ENCODE measurements at places on chromosomes 3 and 15.

- peak; percentile 27 for DNase-seq
These were observed 506 bp downstream of the RAD51 start for GRCh38 chr15:40695469-40695890.

DNA sequence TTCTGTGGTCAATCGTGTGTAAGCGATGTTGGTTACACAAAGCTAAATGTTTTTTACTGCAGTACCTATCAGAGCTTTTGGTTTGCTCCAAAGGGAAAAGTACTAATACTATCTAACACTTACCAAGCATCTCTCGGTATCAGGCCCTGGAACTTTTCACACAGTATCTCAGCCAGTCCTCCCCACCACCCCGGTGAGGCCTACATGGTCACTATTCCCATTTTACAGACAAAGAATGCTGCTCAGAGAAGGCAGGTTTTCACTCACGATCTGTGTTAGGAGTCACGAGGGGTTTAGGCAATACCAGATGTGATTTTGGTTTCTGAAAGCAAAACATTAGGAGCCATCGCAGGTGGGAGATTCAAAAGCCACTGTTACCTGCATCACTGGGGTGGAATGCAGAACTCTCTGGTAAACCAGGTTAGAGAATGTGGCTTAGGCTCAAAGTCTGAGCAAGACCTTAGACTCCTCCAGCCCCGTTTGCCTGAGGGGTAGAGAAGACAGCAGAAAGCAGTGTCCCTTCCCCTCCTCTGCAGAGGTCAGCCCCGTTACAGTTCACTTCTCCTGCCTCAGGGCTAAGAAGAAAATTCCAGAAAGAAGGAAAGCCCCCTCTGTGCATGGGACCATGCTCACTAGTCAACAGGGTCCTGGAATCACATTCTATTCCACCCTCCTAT is 57.2 kb downstream of the XXYLT1 start:
- DNase-seq: no peak

- no peak for DNase-seq
These were observed 22.7 kb downstream of the GADL1 start for GRCh38 chr3:30871720-30872119.

GRCh38 chr3:9901967-9902366 is 681 bp upstream of the IL17RE start:
- DNase-seq: no peak

DNA sequence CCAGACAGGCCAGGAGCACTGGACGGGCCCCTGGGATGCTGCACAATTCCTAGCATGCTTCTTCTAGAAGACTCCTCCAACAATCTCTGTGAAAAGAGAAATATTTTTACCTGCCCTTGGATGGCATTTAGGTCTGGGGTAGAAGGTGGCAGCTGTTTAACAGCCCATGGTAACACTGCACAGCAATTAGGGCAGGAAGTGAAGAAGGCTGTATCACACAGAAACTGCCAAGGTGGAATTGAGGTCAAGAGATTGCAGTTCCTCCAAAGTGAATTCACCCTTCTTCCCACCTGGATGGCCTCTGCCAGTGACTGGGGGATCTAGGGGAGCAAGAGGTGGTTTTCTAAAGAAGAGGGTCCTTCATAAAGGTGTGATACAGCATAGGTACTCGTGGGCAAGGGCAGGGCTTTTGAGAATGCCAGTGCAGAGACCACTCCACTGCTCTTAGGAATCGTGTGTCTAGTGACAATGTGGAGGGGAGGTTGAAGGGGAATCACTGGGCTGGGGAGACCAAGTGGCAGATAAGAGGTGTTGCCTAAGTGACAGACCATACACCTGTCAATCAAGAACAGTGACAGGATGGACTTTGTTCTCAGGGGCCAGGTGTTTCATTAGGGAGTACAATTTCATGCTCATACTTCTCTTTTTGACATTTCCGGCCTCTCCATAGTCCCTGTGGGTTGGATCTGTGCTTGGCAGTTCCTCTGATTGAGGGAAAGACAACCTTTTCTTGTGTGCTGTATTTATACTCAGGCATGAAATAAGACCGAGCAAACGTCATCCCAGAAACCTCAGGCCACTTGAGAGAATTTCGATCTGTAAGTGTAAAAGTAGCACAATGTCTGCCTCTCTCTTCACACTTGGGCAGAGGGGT is 83.5 kb upstream of the BCL6 start:
- no peak for DNase-seq

DNA sequence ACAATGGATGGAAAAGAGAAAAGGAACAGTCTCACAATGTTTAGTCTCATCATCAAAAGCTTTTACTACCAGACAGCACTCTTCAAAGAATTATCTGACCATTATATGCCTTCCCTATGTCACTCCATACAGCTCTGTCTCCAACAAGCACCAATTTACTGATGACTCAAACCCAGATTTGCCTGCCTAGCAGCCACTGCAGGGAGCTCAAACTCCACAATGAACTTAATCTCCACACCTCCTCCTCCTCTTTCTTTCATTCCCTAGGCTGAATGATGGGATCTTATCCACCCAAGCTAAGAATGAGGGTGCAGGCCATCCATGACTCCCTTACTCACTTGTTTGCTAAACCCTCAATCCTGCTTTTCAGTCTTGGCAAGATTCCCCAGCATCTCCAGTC is 45.5 kb downstream of the NBEAL2 start:
- no peak for DNase-seq

DNA sequence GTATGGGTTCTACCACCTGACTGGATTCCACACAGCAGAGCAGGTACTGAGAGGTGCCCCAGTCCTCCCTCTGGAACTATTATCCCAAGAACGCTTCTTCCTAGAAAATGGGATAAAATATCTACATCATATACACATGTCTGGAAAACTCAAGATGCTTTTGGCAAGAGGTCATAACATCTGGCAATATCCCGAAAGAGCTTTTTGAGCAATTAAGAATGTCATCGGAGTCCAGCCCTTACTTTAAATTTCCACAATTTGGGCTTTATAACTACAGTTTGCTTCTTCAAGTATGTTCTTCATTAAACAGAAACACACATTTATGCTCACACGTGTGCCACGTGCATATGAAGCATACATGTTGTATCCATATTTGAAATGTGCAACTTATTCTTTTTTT is 365.9 kb upstream of the THBS1 start:
- DNase-seq: no peak

GRCh38 chr3:135513106-135514059 is 452.1 kb upstream of the PPP2R3A start:
- peak; percentile 24 for DNase-seq

- no peak for DNase-seq
These were observed 561 bp upstream of the OSTN start for GRCh38 chr3:191198480-191198879.

DNA sequence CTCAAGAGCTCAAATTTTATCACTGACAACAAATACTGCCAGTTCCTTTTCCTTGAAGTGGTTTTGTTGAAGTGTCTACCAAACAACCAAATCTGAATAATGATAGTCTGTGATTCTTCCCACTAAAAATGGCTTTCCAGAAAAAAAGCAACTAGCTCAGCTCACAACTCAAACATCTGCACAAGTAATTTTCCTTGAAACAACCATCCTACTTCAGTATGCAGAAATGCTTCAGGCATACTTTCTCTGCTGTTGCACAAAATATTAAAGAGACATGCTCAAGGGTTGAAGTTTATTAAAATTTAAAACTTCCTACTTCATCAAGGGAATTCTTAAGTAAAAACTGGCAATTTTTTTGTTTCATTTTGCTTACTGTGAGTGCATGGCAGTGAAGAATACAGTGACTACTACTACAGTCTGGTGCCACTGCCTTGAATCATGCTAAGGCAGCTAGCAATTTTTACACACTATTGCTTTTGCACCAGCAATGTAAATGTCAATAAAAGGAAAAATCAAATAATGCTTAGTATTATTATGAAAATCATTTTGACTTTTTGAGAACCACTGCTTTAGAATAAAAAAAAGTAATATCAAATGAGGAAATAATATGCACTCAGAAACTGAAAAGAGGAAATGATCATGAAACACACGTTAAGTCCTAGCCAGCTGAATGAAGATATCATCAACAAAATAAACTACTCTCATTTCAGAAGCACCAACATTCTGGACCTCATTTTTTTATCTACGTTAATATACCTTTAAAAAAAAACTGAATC is 33.6 kb downstream of the VPS13C start:
- DNase-seq: no peak

GRCh38 chr15:71757741-71758530 is 52.4 kb upstream of the NR2E3 start:
- DNase-seq: no peak

- no peak for DNase-seq
These were observed 956.6 kb downstream of the SQOR start for GRCh38 chr15:46591462-46591861.

GRCh38 chr3:156602424-156602823 is 47.5 kb upstream of the SSR3 start:
- DNase-seq: no peak

DNA sequence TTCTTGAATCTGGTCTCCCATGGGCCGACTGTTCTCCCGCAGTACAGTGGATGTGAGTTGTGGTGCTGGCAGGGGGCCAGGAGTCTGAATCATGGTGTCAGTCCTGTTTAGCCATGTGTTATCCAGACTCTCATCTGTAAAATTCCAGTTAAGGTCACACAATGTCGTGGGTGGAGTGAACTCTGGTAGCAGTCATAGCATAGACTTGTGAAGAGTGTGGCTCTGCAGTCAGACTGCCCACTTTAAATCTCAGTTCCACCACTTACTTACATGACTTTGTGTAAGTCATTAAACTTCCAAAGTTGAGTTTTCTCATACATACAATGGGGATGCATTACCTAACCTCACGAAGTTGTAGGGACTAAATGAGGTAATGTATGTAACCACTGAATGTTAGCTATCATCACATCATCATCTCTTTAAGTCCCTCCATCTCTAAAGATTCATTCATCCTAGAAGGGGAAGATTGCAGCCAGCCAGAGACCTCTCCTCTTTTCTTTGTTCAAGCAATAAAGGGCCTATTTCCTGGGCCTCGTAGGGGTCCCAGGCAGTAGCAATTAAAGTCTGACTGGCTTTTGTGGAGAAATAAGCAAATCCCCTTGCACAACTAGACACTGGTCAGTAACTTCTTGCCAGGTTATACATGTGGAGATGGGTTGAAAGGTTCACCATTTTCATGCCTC is 93.9 kb downstream of the PCCB start:
- DNase-seq: no peak

- DNase-seq: no peak
These were observed 21.7 kb upstream of the CCDC39 start for GRCh38 chr3:180700941-180701340.

GRCh38 chr3:11556851-11557644 is 86.7 kb downstream of the VGLL4 start:
- no peak for DNase-seq

GRCh38 chr3:126613479-126614188 is 41.3 kb downstream of the TXNRD3 start:
- no peak for DNase-seq

GRCh38 chr15:47349179-47349578 is 368.1 kb upstream of the SEMA6D start:
- DNase-seq: no peak

- DNase-seq: no peak
These were observed 395.8 kb downstream of the MAGI1 start for GRCh38 chr3:65642883-65643282.

- DNase-seq: peak; percentile 58
These were observed 1.3 kb downstream of the MAGI1 start for GRCh38 chr3:66037330-66037985.

GRCh38 chr3:160661660-160662059 is 15.3 kb upstream of the ARL14 start:
- DNase-seq: no peak

DNA sequence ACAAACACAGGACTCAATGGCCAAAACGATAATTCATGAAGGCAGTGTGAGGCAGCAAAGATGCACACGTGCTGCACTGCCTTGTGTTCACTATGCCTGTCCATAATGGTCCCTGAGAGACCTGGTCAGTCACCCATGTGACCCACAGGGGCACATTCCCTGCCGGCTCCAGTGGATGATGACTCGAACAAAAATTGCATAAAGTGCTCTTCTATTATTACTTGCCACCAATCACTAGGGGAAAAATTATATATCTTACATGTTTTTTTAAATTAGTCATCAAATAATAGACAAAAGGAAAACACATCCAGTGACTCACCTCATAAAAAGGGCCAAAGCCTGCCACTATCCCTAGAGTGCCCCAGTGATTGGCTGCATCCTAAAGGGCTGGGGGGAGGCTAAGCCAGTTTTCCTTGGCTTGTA is 47.5 kb downstream of the UBP1 start:
- no peak for DNase-seq

DNA sequence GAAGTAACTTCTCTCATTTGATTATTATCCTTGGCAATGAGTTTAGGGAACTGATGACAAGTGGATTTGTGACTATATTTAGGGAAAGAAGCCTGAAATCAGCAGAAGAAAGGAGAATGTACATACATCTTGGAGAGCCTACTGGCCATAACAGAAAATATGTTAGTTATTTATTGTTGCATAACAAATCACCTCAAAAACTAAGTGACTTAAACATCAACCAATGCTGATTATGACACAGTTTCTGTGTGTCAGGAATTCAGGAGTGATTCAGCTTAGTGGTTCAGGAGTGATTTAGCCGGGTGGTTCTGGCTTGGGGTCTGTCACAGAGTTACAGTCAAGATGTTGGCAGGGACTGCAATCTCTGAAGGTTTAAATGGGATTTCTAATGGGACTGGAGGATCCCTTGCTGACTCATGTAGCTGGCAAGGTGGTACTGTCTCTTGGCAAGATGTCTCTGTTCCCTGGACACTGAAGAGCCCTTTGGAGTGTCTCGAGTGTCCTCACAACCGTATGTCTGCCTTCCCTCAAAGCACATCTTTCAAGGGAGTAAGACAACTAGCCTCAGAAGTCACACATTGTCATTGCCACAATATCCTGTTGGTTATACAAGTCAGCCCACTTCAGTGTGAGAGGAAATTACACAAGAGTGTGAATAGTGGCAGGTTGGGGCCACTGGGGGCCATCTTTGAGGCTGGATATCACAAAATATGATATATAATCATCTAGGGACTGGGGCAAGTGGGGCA is 248.9 kb downstream of the SV2B start:
- no peak for DNase-seq

- no peak for DNase-seq
These were observed 353.2 kb upstream of the PROK2 start for GRCh38 chr3:72137865-72138861.

DNA sequence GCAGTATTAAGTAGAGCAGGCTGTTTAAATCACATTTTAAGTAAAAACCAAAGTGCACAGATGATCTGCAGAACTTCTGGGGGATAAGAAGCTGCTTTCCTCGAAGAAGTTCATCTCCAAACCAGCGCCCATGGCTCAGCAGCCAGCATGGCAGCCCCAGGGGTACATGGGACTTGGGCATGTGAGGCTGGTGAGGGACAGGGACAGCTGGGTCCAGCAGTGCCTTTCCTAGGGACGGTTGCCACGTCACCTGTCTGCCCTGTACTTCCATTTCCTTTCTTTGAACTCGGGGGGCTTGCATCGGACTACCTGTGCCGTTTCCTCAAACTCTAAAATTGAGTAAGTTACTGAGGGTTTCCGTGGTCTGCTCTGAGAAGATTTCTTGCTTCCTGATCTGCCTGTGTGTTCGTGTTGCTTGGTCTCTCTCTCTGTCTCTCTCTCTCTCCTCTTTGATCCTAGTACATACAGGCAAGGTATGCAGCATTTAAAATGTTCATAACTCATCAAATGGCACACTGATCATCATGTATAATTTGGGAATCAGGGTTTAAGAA is 67.6 kb downstream of the IGF1R start:
- DNase-seq: no peak

GRCh38 chr3:196661400-196661799 is 21.9 kb downstream of the NRROS start:
- DNase-seq: no peak

Measured in RPMI8226 (cell line).